Stimulated activated CD8-positive, alpha-beta memory T cell treated with anti-CD3 and anti-CD28 coated beads, Interleukin-4, amount 100 ng/mL, for 24 hours (primary cell): ENCODE measurements at places on chromosomes 11 and 22.

DNA sequence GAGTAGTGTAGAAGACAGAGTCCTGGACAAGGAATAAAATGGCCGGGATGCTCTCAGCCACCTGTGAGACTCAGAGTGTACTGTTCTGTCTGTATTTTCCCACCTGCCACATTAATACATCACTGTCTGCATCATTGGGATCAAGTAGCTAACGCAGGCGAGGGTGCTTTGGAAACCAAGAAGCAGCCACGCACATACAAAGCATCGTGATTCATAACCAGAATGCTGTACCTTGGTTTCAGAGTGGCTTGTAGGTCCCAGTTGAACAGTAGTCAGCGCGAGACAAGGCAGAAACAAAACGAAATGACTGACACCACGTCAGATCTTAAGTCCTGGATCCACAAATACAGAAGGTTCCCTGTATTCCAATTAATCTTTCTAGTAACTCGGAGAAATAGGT is 198.3 kb downstream of the GRIK4 start:
- no peak for DNase-seq

- no peak for DNase-seq
These were observed 6.3 kb downstream of the OPCML start for GRCh38 chr11:133525976-133526375.

- DNase-seq = no peak
These were observed 136.5 kb downstream of the WNT7B start for GRCh38 chr22:45840483-45840882.

DNA sequence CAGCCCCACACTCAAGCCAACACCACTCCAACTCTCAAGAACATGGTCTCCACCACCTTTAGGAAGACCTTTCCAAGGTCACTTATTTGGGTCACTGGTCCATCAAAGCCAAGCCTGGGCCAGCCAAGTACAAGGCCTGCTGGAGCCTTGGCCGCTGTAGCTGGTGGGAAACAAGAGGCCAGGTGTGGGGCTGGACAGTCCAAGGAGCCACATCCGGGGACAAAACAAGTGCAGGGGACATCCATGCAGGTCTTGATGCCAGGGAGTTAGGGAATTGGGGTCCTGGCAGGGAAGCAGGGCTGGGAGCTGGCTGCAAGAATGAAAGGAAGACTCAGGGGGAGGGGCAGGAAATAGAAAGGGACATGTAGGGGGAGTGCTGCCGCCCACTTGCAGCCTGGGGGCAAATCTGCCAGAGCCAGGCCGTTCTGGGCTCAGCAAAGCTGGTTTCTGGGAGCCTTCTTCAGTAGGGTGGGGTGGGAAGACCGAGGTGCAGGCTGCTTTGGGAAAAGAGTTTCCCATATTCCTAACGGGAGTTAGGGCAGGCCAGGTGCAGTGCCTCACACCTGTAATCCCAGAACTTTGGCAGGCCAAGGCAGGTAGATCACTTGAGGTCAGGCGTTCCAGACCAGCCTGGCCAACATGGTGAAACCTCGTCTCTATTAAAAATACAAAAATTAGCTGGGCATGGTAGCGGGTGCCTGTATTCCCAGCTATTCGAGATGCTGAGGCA is 69.5 kb upstream of the ATXN10 start:
- no peak for DNase-seq

GRCh38 chr22:21855676-21856075 is 11.8 kb downstream of the MAPK1 start:
- no peak for DNase-seq

GRCh38 chr11:68831124-68831523 is 10.6 kb downstream of the CPT1A start:
- DNase-seq = no peak

GRCh38 chr11:87290304-87290922 is 252.7 kb downstream of the TMEM135 start:
- no peak for DNase-seq

DNA sequence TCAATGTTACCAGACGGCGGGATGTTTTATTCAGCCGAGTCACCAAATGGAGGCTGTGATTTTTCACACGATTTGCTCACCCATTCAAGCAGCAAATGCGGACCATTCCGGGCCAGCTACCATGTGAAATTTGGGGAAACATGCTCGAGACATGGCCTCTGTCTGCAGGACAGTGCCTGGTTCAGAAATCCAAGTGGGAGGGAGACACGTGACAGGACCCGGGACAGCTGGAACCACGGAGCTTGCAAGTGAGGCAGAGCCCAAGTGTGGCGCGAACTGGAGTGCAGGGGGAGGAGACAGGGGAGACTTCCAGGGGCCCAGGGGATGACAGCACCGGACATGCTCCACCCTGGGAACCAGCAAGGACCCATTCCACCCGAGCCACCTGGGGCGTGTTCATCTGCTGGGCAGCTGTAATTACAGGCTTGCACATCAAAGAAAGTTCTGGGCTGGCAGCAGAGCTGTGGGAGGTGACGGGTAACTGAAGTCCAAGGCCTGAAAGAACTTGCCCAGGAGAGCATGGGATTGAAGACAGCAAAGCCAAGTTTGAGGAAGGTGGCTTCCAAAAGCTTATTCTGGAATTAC is 16.5 kb downstream of the CERK start:
- no peak for DNase-seq

DNA sequence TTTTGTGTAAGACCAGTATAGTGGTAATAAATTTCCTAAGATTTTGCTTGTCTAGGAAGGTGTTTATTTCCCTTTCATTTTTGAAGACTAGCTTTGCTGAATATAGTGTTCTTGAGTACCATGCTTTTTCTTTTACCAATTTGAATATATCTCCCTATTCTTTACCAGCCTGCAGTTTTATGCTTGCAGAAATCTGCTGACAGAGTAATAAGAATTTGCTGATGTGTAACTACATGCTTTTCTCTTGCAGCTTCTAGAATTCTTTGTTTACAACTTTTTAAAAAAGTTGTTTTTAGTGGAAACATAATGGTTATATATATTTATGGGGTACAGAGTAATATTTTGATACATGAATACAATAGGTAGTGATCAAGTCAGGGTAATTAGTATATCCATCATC is 324.8 kb upstream of the FOLH1 start:
- DNase-seq = no peak

DNA sequence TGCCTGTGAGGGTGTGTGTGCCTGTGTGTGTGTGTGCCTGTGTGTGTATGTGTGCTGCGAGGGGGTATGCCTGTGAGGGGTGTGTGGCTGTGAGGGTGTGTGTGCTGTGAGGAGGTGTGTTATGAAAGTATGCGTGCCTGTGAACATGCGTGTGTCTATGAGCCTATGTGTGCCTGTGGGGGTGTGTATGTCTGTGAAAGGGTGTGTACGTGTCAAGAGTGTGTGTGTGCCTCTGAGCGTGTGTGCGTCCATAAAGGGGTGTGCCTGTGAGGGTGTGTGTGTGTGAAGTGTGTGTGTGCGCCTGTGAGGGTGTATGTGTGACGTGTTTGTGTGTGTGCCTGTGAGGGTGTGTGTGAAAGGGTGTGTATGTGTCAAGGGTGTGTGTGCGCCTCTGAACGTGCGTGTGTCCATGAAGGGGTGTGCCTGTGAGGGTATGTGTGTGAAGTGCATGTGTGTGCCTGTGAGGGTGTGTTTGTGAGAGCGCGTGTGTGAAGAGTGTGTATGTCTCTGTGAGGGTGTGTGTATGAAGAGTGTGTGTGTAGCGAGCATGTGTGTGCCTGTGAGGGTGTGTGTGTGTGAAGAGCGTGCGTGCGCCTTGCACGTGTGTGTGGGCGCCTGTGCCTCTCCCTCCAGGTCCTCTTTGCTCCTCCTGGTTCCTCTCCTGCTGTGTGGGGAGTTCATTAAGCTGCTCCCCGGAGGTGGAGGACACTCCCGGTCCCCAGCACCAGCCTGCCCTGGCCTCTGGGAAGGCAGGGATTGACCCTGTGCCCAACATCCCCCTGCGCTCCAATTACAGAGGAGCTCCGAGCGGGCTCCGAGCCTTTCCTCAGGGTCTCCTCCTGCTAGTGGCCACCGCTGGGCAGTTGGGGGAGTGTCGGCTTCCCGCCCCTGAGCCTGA is 53.3 kb downstream of the CACNA1I start:
- DNase-seq = no peak

DNA sequence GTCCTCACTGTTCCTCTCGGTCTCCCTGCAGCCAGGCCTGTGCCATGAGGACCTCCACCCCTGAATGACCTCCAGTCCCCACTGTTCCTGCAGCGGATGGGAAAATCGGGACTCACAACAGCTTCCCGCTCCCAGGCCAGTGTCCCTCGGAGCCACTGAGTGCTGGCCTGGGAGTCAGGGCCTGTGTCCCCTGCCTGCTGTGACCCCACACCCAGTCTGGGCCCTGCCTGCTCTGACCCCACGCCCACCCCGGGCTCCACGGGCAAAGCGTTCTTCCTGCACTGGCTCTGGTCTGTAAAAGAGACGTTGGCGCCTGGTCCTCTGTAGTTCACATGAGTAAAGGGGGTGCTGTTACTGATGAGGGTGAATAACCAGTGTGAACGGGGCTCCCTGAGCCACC is 73.0 kb upstream of the SHISAL1 start:
- no peak for DNase-seq

GRCh38 chr11:73974604-73975478 is 7.8 kb downstream of the UCP2 start:
- DNase-seq = no peak

- no peak for DNase-seq
These were observed 598.2 kb upstream of the ANO3 start for GRCh38 chr11:25733777-25734176.

- DNase-seq = no peak
These were observed 117.0 kb downstream of the FANCF start for GRCh38 chr11:22508665-22509064.

DNA sequence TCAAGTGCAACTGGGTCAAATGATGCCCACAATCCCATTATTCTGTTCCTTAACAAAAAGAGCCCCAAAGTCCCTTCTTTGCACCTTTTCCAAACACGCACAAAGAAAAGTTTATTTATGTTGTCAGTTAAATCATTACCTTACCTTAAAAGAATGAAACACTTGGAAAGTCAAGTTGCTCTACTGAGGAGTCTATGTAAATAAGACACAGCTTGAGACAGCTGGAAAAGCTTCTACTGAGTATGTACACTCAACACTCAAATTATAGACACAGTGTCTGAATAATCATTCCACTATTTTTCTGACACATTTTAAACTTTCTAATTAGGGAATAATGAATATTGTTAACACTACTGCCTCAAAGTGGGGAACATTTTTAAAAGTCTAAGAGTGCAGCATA is 21.6 kb upstream of the PHLDA2 start:
- no peak for DNase-seq

DNA sequence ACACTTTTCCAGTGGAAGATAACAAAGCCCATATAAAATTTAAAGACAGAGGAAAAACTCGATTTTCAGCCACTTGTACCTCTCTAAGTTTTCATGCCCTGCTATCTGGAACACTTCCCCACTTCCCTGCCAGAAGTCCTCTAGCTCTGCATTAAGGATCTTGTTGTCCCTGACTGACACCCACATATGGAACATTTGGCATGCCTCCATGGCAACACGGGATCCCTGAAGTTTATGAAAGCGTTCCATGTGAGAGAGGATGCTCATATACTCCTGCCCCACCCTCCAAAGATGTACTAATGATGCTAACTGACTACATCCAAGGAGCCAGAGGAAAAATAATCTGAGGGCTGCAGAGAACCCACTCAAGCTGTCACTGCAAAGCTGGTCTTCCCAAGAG is 8.8 kb upstream of the C11orf91 start:
- DNase-seq = no peak

DNA sequence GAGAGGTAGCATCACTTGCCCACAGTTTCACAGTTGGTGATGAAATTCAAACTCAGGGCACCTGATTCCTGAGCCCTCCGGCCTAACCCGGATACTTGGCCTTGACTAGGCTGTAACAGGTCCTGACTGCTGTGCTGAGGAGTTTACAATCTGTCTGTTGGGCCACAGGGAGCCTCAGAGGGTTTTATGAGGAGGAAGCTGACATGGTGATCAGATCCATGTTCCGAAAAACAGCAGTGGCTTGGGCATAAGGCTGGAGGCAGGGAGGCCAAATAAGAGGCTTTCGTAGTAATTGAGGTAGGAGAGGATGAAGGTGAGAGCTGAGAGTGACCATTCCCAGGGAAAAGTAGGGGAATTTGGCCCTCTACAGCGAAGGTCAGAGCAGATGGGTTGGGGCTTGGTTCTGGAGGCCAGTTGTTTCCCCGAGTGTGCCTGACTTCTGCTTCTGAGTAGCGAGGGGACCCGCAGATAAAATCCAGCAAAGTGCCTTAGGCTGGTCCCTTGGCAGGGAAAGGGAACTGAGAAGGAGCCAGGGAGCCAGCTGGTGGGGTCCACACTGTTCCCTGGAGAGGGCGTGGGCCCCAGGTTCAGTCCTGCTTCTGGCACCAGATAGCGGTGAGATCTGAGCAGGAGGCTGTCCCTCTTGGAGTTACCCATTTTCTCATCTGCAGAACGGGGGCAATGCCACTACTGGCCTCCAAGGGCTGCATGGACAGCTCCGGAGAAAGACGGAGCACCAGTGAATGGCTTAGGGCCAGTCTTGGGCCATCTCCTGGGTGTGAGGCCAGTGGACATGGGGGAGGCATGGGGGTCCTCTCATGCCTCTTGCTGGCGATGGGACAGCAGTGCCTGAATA is 6.5 kb downstream of the PRDM11 start:
- DNase-seq = no peak

GRCh38 chr11:128759597-128759996 is 65.7 kb downstream of the FLI1 start:
- no peak for DNase-seq

GRCh38 chr22:20256551-20257211 is 11.4 kb downstream of the RTN4R start:
- DNase-seq = no peak

DNA sequence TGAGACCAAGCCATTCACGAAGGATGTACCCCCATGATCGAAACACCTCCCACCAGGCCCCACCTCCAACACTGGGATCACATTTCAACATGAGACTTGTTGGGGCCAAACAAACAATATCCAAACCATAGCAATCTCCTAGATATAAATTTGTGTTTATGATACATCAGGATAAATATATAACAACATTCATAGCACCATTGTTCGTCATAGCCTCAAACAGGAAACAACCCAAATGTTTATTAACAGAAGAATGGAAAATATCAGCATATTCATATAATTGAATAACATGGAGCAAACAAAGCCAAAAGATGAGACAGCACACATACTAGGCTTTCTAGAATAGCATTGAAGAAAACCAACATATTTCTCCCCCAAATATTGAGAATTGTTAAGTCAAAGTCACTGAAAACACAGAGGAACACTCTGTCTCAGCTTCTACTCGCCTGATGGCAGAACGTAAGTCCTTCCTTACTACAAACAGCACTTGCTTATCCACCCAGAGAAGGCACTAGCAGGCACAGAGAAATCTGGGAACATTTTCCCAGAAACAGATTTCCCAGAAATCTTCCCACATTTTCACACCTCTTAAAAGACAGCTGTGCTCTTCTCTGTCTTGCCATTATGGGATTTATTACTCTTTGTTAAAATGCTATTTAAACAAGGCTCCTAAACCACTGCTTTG is 8.1 kb upstream of the GDPD4 start:
- DNase-seq = no peak

- DNase-seq = no peak
These were observed 1.5 kb upstream of the JAML start for GRCh38 chr11:118226296-118226695.

GRCh38 chr11:61531044-61531443 is 22.5 kb downstream of the LRRC10B start:
- no peak for DNase-seq
